ENCODE measurements at places on chromosomes 12 and 14. TPM values are rescaled to one million over a fixed set of nuclear protein-coding genes. Genes with fewer than 3 reads are reported as not detected.
A peak's percentile ranks its signal among the peaks of the same experiment; 100 is the strongest.

The KICS2 gene
- 5.4 TPM for total RNA-seq

The ASPG gene
- total RNA-seq: 5.3 TPM

The DNAI7 gene
- total RNA-seq: 0.49 TPM

The LRTM2 gene
- total RNA-seq: not detected

The SP7 gene
- not detected for total RNA-seq

The PLXNC1 gene
- 15.7 TPM for total RNA-seq

The KCNC2 gene
- total RNA-seq: not detected

The CD27 gene
- 1.5 TPM for total RNA-seq

The OASL gene
- 12.7 TPM for total RNA-seq

- no peak overlapping the region for H3K27ac ChIP-seq
- no peak for DNase-seq
- no peaks in the 10 kb centered on the region for H3K27me3 ChIP-seq
- no peaks in the 10 kb centered on the region for H3K36me3 ChIP-seq
- H3K4me1 ChIP-seq: no peaks in the 10 kb centered on the region
- no peak overlapping the region for H3K4me3 ChIP-seq
Observed at GRCh38 chr14:72792051-72792788, 101.7 kb downstream of the DPF3 start.

GRCh38 chr12:49092086-49092815 lies 2.4 kb downstream of the DHH start:
- H3K4me3 ChIP-seq: peak overlapping the region; percentile 32
- peaks cover 58% of the 10 kb centered on the region for H3K27me3 ChIP-seq
- H3K36me3 ChIP-seq: peaks cover 6% of the 10 kb centered on the region
- H3K27ac ChIP-seq: no peak overlapping the region

DNA sequence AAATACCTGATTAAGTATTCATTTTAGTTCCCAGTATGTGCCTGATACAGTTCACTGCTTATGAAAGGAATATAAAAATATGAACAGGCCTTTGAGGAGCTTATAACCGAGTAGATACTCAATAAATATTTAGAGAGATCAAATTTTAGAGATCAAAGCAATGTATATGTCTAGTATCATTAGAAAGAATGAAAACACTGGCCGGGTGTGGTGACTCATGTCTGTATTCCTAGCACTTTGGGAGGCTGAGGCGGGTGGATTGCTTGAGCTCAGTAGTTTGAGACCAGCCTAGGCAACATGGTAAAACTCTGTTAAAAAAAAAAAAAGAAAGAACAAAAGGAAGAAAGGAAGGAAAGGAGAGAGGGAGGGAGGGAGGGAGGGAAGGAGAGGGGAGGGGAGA lies 113.2 kb upstream of the EEA1 start:
- H3K27me3 ChIP-seq: no peaks in the 10 kb centered on the region
- no peak overlapping the region for H3K4me3 ChIP-seq
- no peaks in the 10 kb centered on the region for H3K36me3 ChIP-seq

DNA sequence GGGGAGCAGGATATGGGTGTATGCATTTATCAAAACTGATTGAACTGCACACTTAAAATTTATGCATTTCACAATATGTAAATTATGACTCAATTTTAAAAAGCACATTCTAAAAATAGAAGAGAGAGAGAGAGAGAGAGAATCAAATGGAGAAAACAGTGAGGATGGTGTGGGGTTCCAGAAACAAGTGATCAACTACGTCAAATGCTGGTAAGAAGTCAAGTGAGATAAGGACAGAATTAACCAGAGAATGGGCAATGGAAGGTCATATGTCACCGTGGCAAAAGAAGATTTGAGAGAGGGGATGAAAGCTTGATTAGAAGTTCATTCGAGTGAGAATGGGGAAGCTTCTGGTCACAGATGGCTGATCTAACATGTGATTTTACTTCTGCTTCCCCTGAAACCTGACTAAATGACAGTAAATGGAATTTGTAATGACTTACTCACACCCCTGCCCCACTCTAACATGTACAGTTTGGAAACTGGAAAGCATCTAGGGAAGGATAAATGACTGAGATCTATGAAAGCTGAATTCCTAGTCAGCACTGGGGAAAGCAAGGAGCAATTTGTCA lies 276.5 kb upstream of the AMIGO2 start:
- H3K27ac ChIP-seq: no peak overlapping the region
- H3K27me3 ChIP-seq: no peaks in the 10 kb centered on the region
- H3K36me3 ChIP-seq: no peaks in the 10 kb centered on the region
- H3K4me1 ChIP-seq: peaks cover 12% of the 10 kb centered on the region
- no peak overlapping the region for H3K4me3 ChIP-seq

DNA sequence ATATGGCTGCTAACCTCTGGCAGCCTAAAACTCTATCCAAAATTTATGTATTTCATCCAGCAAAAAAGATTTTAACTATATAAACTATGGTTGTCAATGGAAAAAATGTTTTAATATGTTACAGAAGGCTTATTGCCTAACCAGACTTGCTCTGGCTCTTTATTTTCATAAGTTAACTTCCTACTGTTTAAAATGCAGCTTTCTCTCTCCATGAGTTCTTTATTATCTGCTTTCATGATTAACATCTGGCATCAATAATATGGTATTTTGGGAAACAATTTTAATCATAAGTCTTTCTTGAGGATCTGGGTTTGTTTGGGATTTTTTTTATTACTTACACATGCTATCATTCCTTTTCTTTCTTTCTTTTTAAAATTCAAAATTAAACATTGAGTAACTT lies 20.5 kb downstream of the KERA start:
- H3K36me3 ChIP-seq: no peaks in the 10 kb centered on the region
- H3K27ac ChIP-seq: no peak overlapping the region
- DNase-seq: no peak
- no peaks in the 10 kb centered on the region for H3K27me3 ChIP-seq
- no peak overlapping the region for H3K4me3 ChIP-seq

DNA sequence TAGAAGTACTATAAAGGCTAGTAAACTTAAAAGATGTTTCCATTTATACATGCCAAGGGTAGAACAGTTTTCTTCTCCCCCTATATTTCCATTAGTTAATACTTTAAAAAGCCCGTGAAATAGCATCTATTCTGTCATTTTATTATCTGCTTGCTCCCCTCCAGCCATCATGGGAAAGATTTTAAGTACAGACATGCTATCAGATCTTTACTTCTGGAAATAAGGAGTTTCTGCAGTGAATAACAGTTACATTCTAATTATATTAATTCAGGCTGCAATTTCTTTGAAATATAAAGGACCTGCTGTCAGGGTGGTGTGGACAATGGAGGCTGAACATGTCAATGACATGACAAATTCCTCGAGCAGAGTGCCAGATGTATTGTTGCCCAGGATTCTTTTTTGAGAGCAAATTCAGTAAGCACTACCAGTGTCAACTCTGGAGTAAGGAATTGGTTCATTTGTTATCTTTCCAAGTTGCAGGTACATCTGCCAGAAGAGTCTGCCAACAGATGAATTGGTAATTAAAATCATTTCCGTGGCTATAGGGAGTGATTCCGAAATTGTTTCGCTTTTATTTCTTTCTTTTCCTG lies 151.3 kb downstream of the BTG1 start:
- H3K4me1 ChIP-seq: peaks cover 8% of the 10 kb centered on the region
- no peak for DNase-seq

DNA sequence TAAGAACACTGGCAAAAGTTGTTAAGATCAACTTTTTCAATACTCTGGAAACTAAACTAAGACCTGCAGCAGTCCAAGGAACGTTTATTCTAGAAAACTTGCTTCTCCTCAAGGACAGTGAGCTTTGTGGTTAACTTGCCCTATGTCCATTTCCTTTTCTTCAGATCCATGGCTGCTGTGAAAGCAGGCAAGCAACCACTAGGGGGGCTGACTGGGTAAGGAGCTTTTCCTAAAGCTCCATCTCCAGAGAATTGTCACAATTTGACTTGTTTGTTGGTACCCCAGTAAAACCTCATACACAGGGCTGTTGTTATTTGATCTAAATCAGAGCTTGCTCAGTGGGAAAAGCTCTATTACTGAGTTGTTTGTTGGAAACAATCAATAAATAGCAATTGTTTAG lies 10.1 kb upstream of the RPL10L start:
- H3K36me3 ChIP-seq: no peaks in the 10 kb centered on the region
- no peak overlapping the region for H3K27ac ChIP-seq
- no peak overlapping the region for H3K4me3 ChIP-seq
- no peak for DNase-seq
- H3K4me1 ChIP-seq: no peaks in the 10 kb centered on the region

DNA sequence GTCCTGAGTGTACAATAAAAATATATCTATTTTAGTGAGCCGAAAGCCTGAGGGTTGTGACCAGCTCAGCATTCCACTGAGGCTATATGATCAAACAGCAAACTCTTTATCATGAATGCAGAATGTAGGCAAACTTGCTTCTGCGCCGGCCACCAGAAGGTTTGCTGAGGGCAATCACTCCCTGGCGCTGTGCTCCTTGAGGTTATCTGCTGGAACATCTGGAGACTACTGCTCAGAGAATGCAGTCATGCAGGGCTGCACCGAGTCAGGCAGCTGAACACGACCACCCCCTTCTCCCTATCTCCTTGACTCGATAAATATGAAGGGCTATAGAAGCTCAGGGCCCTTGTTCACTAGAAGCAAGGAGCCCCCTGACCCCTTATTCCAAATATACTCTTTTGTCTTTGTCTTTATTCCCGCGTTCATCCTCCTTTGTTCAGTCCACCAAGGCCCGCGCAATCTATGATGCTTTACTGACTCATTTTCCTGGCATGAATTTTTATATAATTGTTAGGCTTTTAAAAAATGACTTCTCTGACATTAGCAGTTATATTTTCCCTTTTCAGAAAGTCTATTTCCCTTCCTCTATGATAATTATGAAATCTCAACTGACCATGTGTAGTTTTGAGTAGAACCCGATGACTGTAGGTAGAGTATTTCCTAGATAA lies 1089.3 kb downstream of the SLC16A7 start:
- no peaks in the 10 kb centered on the region for H3K4me1 ChIP-seq
- no peaks in the 10 kb centered on the region for H3K27me3 ChIP-seq
- no peak overlapping the region for H3K27ac ChIP-seq

- H3K27ac ChIP-seq: peak overlapping the region; percentile 74
- H3K4me3 ChIP-seq: no peak overlapping the region
- DNase-seq: no peak
- no peaks in the 10 kb centered on the region for H3K36me3 ChIP-seq
Observed at GRCh38 chr12:107026806-107027635, 40.1 kb upstream of the MTERF2 start.

GRCh38 chr14:78959674-78960264 lies 789.6 kb downstream of the NRXN3 start:
- H3K27me3 ChIP-seq: no peaks in the 10 kb centered on the region
- H3K4me1 ChIP-seq: no peaks in the 10 kb centered on the region
- H3K27ac ChIP-seq: no peak overlapping the region
- H3K36me3 ChIP-seq: no peaks in the 10 kb centered on the region
- peak overlapping the region; percentile 23 for H3K4me3 ChIP-seq

DNA sequence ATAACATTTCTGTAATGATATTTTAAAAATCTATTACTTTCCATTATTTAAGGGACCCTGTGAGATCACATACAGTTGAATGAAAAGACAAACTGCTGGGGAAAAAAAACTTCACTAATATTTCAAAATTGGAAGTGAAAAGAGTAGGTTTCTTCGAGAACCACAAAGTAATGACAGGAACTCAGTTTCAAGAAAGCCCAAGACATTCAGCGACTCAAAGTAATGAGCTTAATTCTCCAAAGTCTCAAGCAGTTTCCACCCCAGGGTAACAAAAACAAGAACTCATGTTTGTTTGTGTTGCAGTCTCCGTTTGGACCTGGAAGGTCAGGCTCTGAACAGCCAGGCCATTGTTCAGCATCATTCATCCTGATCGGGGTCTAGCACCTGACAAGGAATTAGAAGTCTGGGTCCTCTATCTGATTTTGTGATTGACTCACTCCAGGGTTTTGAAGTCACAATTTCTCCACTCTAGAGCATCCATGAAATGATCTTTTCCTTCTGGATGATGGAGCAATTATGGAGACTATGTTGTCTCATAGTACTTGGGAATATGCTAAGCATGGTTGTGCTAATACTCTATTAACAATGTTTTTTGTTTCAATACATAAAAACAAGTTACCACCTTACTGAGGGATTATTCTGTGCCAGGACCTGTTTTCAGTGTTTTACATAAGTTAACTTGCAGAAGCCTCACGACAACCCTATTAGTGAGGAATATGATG lies 126.9 kb downstream of the SLC25A21 start:
- no peaks in the 10 kb centered on the region for H3K27me3 ChIP-seq
- H3K36me3 ChIP-seq: no peaks in the 10 kb centered on the region
- no peak overlapping the region for H3K4me3 ChIP-seq
- DNase-seq: no peak

DNA sequence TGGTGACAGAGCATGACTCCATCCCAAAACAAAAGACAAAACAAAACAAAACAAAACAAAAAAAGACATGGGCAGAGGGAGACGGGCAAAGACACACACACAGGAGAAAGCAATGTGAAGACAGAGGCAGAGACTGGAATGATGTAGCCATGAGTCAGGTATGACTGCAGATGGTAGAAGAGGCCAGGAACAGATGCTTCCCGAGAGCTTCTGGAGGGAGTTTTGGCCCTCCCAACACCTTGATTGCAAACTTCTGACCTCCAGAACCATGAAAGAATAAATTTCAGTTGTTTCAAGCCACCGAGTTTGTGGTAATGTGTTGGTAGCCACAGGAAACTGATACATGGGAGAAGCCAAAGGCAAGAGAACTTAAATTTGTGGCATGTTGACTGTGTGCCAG lies 27.1 kb downstream of the VWF start:
- no peak for DNase-seq
- H3K27me3 ChIP-seq: no peaks in the 10 kb centered on the region
- peaks cover 13% of the 10 kb centered on the region for H3K4me1 ChIP-seq
- H3K36me3 ChIP-seq: no peaks in the 10 kb centered on the region

GRCh38 chr12:71069311-71069710 lies 88.5 kb downstream of the TSPAN8 start:
- DNase-seq: no peak
- no peaks in the 10 kb centered on the region for H3K4me1 ChIP-seq
- no peaks in the 10 kb centered on the region for H3K27me3 ChIP-seq
- no peak overlapping the region for H3K27ac ChIP-seq
- no peaks in the 10 kb centered on the region for H3K36me3 ChIP-seq

GRCh38 chr12:103880299-103881142 lies 39.5 kb upstream of the NT5DC3 start:
- no peaks in the 10 kb centered on the region for H3K4me1 ChIP-seq
- no peaks in the 10 kb centered on the region for H3K27me3 ChIP-seq

GRCh38 chr12:63844391-63845341 lies at the start of gene SRGAP1:
TSS of gene SRGAP1 (plus strand) at chr12:63844700. CDS start at chr12:63844817, 117 bp downstream.
- H3K27ac ChIP-seq: peak within 1 kb of the TSS; percentile 88
- peak within 1 kb of the TSS; percentile 86 for H3K4me3 ChIP-seq
- H3K4me1 ChIP-seq: no peaks in the 10 kb centered on the region
- H3K27me3 ChIP-seq: no peaks in the 10 kb centered on the region
- peak; percentile 76 for DNase-seq

Data from upper lobe of right lung (tissue), 1 donor.